ENCODE measurements at places on chromosomes 5 and 9. TPM values are rescaled to one million over a fixed set of nuclear protein-coding genes. Genes with fewer than 3 reads are reported as not detected.

The EQTN gene
- polyA plus RNA-seq, result not detected

The FCN2 gene
- not detected for polyA plus RNA-seq

The CDH6 gene
- polyA plus RNA-seq, result not detected

GRCh38 chr9:6441269-6441668, 28.3 kb downstream of the UHRF2 start:
- H3K27me3 ChIP-seq, result no peaks in the 10 kb centered on the region
- no peak overlapping the region for H3K27ac ChIP-seq
- peaks cover 10% of the 10 kb centered on the region for H3K4me1 ChIP-seq
- no peak overlapping the region for H3K4me3 ChIP-seq

DNA sequence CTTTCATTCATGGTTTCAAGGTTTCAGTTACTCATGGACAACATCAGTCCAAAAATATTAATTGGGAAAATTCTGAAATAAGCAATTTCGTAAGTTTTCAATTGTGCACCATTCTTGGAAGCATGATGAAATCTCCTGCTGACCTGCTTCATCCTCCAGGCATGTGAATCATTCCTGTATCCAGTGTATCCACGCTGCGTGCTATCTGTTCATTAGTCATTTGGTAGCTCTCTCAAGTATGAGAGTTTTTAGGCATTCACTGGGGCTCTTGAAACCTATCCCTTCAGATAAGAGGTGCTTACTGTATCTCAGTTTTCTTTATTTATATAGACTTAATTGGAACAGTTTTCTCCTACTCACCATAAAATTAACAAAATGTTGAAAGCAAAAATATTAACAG, 293.0 kb downstream of the CDH12 start:
- no peak overlapping the region for H3K27ac ChIP-seq
- H3K27me3 ChIP-seq, result no peaks in the 10 kb centered on the region
- H3K36me3 ChIP-seq, result no peaks in the 10 kb centered on the region

DNA sequence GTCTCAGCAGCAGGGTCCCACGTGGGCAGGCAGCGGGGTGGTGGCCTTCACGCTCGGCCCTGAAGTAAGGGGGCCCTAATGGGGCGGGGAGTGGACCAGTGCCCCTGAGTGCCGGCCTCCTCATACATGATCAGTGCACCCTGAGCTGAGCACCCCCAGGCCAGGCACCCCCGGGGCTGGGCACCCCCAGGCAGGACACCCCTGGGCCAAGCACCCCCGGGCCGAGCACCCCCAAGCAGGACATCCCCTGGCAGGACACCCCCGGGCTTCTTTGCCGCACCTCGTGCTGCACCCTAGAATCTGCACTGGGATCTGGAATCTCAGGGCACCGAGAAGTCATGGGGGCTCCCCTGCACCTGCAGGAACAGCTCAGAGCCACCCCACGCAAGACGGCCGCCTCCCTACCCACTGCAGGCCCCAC, 51.4 kb downstream of the EXD3 start:
- H3K27me3 ChIP-seq, result no peaks in the 10 kb centered on the region
- DNase-seq, result no peak
- H3K27ac ChIP-seq, result no peak overlapping the region
- H3K4me3 ChIP-seq, result no peak overlapping the region
- H3K4me1 ChIP-seq, result no peaks in the 10 kb centered on the region

Measured in CD14-positive monocyte (primary cell).